Stimulated activated CD8-positive, alpha-beta memory T cell treated with anti-CD3 and anti-CD28 coated beads, Interleukin-15, amount 100 ng/mL, for 4 hours (primary cell): ENCODE measurements at places on chromosomes 2 and 18.

GRCh38 chr2:239169311-239170048 lies 231.3 kb downstream of the HDAC4 start:
- DNase-seq: no peak

GRCh38 chr2:58749041-58749440 lies 507.9 kb upstream of the FANCL start:
- DNase-seq: no peak

DNA sequence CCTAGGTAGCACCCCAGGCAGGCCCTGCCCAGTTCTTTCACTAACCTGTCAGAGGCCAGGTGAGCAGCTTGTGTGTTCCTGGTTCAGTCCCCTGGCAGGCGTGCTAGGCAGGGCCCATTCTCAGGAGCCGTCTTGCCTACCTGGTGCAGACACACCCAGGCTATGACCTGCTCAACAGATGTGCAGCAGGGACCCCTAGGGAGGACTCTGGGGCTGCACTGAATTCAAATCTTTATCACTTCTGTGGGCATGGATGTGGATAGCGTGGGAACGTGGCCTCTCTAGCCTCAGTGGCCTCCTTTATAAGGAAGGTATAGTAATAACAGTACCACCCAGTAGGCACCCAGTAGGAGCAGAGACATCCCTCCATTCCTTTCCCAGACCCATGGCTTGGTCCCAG lies 48.4 kb downstream of the PLEKHB2 start:
- DNase-seq: no peak

- no peak for DNase-seq
These were observed 65.2 kb downstream of the POU3F3 start for GRCh38 chr2:104919127-104919526.

GRCh38 chr2:65877331-65878010 lies 445.1 kb upstream of the SPRED2 start:
- DNase-seq: no peak

- DNase-seq: peak; percentile 23
These were observed at the start of gene MERTK for GRCh38 chr2:111897924-111898702. Gene MERTK (plus strand): TSS chr2:111898607. CDS start chr2:111898736, 129 bp downstream.
